ENCODE measurements at places on chromosomes 16 and 17. TPM values are rescaled to one million over a fixed set of nuclear protein-coding genes. Genes with fewer than 3 reads are reported as not detected.

The HOXB3 gene
- total RNA-seq, result 0.22 TPM

The CDK5R1 gene
- total RNA-seq, result 39.2 TPM

The SLC5A10 gene
- 0.11 TPM for total RNA-seq

The GPRC5B gene
- 57.1 TPM for total RNA-seq

The ADAD2 gene
- 4.3 TPM for total RNA-seq

The TRPV2 gene
- 11.9 TPM for total RNA-seq

The CCL16 gene
- not detected for total RNA-seq
